ENCODE measurements at places on chromosomes 4 and X.
A peak's percentile ranks its signal among the peaks of the same experiment; 100 is the strongest.

GRCh38 chr4:112516471-112517066, 589 bp upstream of the NEUROG2 start:
- no peak for DNase-seq

DNA sequence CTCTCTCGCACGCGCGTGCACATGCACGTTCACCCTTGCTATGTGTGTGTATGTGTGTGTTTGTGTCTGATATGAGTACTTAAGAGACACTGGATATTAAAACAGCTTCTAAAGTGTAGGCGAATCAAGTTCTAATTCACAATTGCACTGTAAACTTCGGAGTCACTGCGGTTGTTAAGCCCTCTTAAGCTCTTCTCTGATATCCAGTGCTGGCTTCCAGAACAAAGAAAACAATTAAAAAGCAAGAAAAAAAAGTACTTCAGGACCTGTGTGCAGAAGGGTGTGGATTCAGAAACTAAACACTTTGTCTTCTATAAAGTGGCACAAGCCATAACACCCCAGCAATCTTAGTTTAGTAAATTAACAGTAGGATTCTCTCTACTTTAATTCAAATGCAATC, 300.2 kb downstream of the PCDH7 start:
- no peak for DNase-seq

DNA sequence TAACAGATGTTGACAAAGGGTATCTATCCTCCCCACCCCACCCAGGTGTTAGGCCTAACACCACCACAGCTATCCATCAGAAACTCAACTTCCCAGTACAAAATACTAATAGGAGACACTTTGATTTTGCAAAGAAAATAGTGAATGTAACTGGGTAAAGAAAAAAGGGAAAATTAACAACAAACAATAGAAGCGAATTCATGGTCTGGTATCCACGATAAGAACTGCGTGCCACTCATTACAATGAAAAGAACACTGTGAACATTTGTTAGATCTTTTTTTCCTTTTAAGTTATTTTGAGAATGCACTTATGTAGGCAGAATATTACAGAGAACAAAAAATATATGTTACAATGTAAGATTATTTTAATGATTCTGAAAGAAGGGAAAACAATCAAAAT, 12.0 kb downstream of the TSPAN5 start:
- DNase-seq: no peak

- DNase-seq: no peak
Measured at GRCh38 chr4:30932581-30932980, 212.4 kb downstream of the PCDH7 start.

DNA sequence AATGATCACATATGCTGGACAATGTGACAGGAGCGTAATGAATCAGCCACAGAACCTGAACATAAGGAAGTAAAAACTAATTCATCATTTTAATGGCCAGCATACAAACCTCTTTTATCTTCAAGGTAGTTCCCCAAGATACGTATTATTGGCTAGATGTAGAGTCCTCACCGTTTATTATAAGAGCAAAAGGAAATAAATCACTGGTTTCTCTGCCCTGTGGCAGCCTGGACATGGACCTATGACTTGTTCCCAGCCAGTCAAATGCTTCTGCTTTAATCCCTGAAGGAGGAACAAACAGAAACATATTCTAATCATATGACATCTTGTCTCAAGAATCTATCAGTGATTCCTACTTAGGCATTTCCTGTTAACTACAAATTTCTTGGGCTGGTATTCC, 86.8 kb upstream of the FAM241A start:
- DNase-seq: no peak

DNA sequence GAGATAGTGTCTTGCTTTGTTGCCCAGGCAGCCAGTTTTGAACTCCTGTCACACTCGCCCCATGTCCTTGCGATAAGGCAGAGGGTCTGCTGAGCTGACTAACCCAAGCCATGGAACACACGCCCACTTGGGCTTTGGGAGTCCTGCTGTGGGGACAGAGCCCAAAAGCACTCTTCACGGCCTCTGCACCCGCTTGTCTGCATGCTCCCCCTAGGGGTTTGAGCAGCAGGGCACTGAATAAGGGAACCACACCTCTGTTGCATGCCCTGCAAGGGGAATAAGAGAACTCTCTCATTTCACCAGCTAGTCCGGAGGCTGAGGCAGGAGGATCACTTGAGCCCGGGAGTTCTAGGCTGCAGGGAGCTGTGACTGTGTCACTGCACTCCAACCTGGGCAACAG, 166.0 kb downstream of the STAG2 start:
- DNase-seq: no peak

GRCh38 chr4:124282301-124282898, 430.1 kb downstream of the ANKRD50 start:
- no peak for DNase-seq

DNA sequence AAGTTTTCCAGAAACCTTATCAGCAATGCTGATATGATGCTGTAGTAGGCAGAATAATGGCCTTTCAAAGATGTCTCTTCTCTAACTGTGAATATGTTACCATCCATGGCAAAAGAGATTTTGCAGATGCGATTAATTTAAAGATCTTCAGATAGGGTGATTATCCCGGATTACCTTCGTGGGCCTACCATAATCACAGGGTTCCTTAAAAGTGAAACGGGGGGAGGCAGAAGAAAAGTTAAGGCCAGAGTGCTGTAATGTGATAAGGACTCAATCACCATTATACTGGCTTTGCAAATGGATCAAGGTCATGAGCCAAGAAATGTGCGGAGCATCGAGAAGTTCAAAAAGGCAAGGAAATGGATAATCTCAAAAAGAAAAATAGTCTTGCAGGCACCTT, 459.6 kb downstream of the CCSER1 start:
- DNase-seq: no peak

- no peak for DNase-seq
Measured at GRCh38 chrX:118884552-118885138, 61.0 kb downstream of the ZCCHC12 start.

DNA sequence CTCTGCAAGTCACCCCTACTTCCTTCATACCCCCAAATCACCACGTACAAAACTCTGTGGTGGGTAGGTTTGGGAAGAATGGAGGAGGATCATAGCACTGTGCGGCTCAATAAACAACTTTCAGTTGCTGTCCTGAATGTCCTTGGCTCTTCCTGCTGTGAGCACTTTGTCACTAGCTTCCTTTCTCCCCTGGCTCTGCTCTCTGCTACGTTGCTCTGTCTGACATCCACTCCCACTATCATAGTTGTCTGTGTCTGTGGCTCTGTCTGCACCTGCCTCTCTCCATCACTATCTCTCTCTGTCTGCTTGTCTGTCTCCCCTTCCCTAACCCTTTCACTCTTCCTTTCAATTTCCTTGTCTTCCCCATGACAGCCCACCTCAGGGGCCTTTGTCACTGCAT, 21.2 kb upstream of the SMPX start:
- no peak for DNase-seq

- no peak for DNase-seq
Measured at GRCh38 chr4:55879224-55879623, 25.8 kb downstream of the EXOC1 start.

GRCh38 chr4:78775303-78776078, 659 bp upstream of the BMP2K start:
- peak; percentile 85 for DNase-seq

DNA sequence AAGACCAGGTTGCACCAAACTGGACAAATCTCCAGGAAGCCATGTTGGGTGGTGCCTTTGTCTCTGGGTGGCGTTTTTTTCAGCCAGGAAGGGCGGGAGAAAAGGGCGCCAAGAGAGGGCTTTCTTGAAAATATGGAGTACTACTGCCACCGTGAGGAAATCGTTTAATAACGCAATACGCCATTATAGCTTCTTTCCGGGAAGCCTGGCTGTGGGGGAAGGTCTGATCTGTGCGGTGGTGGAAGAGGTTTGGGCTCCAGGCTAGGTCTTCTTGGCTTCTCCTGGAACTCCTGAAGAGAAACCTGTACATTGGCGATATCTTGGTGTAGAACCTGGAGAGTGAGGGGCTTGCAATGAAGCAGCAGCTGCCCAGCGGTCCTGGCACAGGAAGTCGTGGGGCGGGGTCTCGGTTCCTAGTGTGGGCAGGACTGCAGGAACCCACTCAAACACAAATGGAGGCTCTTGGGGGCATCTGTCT, 202.7 kb downstream of the OR13H1 start:
- DNase-seq: no peak

DNA sequence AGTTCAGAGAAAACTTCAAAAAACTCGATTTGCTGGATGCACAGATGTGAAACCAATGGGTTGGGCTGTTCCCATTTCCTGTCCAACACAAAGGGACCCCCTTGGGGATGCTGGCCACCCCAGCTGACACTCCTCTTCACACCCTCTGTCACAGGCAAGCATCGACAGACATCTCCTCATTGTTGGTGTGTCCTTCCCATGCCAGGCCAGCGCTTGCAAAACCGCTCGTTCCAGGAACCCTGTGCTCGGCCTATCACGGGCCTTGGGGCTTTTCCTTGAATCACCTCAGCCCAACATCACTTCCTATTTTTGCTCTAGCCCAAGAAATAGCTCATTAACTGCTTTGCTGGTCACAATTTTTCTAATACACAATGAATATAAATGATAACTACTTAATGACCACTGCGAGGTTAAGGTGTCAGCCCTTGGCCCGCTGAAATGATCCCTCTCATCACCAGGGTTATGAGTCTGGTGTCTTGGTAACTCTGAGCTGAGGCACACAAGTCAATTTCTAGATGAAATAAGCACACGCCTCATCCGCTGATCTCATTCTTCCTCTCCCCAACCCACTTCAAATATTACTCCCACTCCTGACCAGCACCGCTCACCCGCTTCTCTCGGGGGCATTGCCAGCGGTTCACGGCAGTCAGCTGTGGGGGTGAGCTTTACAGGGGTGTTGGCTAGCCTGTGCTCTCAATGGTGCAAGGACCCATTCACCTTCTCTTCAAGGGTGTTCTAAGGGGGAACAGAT, 32.3 kb downstream of the BCOR start:
- DNase-seq: no peak

DNA sequence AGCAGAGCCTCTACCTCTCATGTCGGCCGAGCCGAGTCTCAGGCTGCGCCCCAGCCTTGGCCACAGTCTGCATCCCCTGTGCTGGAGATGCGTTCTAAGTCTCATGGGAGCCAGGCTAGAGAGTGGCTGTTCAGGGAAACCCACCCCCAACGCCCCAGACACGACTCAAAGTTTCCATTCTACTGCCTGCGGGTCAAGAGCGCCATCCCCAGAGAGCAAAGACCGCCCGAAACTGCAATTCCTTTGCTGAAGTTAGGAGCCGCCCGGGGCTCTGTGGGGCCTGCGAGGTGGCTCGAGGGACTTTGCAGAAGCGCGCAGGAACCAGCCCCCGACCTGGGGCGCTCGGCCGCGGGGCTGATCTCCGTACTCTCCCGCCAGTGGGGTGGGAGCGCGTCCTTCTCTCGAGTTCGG, 10.0 kb upstream of the ELF4 start:
- no peak for DNase-seq

DNA sequence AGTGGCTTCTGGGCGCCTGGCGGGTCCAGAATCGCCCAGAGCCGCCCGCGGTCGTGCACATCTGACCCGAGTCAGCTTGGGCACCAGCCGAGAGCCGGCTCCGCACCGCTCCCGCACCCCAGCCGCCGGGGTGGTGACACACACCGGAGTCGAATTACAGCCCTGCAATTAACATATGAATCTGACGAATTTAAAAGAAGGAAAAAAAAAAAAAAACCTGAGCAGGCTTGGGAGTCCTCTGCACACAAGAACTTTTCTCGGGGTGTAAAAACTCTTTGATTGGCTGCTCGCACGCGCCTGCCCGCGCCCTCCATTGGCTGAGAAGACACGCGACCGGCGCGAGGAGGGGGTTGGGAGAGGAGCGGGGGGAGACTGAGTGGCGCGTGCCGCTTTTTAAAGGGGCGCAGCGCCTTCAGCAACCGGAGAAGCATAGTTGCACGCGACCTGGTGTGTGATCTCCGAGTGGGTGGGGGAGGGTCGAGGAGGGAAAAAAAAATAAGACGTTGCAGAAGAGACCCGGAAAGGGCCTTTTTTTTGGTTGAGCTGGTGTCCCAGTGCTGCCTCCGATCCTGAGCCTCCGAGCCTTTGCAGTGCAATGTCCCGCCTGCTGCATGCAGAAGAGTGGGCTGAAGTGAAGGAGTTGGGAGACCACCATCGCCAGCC, at the start of gene ATOH1:
TSS of gene ATOH1 (plus strand) at position 422 of the 663 bp plus-strand sequence. CDS start at position 596, 174 bp downstream.
- no peak for DNase-seq

- no peak for DNase-seq
Measured at GRCh38 chr4:156596706-156597329, 374.8 kb downstream of the PDGFC start.

Data from activated T-cell treated with anti-CD3 and anti-CD28 coated beads for 48 hours (primary cell).